ENCODE measurements at places on chromosomes 2 and 18.

- peak; percentile 71 for DNase-seq
Measured at GRCh38 chr18:67417864-67418523, 98.5 kb downstream of the DSEL start.

- no peak for DNase-seq
Measured at GRCh38 chr2:36451512-36451911, 95.9 kb downstream of the CRIM1 start.

DNA sequence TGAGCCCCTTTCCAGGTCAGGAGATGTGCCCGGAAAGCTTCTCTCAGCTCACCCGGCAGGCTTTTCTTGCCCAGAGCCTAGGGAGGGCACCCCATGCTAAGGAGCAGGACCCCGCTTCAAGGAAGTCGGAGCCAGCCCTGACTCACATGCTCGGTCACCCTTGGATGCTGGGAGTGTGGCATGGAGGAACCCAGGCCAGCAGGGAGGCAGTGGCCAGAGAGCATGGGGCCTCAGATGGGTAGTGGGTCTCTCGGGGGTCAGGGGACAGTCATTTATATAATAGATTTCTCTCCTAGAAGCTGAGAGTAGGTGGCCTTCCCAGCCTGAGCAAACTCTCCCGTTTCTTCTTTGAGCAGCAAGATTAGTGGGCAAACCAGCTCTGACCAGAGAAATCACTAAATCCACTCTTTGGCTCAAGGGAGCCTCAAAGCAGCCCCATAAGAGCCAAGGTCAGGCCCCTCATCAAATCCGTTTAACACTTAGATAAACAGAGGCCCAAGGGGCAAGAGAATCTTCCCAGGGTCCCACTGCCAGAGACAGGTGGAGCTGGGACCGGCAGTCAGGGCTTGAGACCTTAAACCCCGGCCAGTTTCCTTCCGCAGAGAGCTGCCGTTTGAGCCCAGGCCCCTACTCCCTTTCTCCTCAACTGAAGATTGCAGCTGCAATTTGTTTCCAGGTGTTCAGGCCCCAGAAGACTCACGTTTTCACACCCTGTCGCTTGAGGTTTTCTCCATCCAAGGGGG lies 113.1 kb downstream of the CYP26B1 start:
- no peak for DNase-seq

DNA sequence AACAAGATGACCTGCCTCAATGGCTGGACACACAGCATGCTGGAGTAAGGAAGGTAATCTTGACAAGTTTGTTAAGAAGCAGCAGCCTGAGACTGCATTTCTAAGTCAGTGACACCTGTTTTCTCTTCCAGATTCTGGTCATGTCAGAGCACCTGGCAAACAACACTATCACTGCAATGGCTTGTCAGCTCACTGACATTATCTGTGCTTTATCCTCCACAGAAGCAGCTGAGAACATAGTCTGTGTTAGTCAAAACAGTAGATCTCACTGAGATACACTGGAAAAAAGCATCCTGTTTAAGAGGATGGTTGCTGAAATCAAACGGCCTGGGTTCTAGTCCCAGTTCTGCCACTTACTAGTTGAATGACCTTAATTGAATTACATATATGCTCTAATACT lies 355.2 kb downstream of the RIT2 start:
- DNase-seq: no peak

DNA sequence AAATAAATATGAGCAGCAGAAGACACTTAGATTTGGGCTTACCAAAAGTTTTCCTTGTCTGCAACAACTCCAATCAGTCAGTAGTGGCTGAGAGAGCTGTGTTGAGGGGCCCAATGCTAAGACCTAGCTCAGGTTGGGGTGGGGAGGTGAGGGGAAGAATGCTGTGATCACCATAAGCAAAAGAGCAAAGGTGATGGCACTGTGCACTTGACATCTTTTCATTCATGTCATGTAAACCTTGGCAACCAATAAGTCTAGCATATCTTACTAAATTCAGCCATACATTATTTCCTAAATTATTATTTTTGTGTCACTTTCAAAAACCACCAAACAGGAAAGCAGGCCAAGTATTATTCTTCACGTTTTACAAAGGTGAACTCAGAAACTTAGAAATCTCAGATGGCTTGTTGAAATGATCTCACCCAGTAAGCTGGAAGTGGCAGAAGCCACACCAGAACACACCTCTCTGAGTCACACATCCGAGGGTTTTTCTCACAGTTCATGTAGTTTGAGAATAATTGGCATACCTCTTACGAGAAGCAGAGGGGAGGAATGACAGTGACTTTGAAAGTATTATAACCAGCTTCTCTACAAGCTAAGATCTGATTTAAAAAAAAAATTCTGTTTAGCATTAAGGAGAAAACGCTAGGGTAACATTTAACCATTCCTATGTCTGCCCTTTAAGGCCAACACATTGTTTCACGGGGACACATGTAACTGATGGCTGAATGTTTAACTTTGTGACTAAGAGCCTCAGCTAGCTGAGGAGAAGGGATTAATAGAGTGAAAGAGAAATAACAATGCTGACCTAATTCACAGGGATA lies 43.3 kb upstream of the SETBP1 start:
- DNase-seq: no peak

- DNase-seq: no peak
Measured at GRCh38 chr2:208584378-208584985, 177.9 kb downstream of the PTH2R start.

- no peak for DNase-seq
Measured at GRCh38 chr2:154240316-154240715, 368.6 kb downstream of the GALNT13 start.

DNA sequence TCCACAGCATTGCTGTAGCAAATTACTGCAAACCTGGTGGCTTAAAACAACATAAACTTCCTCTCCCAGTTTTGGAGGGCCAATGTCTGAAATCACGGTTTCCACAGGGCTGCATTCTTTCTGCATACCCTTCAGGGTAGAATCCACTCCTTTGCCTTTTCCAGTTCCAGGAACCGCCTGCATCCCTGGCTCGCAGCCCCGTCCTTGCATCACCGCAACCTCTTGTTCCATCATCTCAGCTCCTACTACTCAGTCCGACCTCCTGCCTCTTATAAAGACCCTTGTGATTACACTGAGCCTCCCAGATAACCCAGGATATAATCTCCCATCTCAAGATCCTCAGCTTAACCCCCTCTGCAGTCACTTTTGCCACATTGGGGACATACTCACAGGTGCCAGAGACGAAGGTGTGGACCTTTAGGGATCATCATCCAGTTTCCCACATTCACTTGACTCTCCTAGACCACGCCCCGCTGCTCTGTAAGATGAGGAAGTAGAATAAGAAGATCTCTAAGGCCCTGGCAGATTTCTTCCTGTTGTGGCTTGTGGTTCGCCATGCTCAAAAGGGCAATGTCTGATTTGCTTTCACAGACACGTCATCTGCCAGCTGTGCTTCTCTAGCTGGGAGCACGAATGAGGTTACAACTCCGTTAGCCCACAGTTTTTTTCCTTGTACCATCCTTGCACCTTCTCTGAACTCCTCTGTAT lies 103.6 kb upstream of the AGAP1 start:
- DNase-seq: peak; percentile 55

- DNase-seq: no peak
Measured at GRCh38 chr2:124035001-124035400, 9.9 kb downstream of the CNTNAP5 start.

- no peak for DNase-seq
Measured at GRCh38 chr2:18763338-18763737, 174.0 kb upstream of the NT5C1B start.

GRCh38 chr18:35485852-35486251 lies 11.9 kb downstream of the INO80C start:
- DNase-seq: no peak

- no peak for DNase-seq
Measured at GRCh38 chr18:12038082-12038638, 55.5 kb upstream of the ANKRD62 start.

GRCh38 chr2:135999899-136000298 lies 14.5 kb upstream of the DARS1 start:
- no peak for DNase-seq

DNA sequence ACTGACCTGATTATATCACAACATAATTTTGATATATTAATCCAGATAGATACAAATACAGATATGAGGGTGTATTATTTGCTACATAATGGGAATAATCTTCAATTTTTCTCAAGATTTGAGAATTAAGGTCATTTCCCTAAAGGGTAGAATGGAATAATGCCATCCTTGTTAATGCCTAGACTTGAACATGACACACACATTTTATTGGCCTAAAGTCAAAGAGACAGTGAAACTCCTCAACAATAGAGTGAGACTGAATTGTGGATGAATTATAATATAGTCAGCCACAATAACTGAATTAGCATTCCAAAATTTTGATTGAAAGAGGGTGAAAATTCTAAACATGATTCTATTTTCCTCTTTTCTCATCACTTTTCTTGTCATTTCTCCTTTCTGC lies 506.0 kb upstream of the CDH2 start:
- DNase-seq: no peak

DNA sequence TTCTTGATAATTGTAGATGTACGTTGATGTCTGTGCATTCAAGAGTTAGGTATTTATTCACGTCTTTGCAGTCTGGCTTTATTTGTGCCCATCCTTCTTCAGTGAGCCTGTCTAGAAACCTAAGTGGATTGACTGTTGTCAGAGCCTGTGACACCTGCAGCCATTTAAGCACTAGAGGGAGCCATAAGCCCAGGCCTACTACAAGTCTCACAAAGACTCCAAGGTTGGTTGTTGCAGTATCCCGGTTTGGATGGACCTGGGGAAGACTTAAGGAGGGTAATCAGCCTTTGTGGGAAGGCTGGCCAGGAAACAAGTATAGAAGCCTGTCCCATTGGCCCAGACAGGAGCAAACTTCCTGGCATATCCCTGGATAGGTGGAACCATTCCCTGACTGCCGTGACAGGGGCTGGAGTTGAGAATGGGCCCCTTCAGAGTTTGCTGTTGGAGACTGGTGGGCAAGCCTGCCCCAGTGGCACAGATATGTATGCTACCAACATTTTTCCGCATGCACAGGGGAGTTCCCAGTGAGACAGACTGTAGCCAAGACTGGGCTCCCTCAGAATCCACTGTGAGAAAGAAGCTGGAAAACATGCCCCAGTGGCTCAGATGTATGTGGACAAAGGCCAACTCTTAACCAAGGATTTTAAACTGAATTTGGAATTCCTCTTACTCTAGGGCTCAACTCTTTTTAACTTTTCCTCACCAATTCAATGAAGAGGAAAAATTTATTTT lies 9.3 kb upstream of the LRRC30 start:
- DNase-seq: peak; percentile 32

DNA sequence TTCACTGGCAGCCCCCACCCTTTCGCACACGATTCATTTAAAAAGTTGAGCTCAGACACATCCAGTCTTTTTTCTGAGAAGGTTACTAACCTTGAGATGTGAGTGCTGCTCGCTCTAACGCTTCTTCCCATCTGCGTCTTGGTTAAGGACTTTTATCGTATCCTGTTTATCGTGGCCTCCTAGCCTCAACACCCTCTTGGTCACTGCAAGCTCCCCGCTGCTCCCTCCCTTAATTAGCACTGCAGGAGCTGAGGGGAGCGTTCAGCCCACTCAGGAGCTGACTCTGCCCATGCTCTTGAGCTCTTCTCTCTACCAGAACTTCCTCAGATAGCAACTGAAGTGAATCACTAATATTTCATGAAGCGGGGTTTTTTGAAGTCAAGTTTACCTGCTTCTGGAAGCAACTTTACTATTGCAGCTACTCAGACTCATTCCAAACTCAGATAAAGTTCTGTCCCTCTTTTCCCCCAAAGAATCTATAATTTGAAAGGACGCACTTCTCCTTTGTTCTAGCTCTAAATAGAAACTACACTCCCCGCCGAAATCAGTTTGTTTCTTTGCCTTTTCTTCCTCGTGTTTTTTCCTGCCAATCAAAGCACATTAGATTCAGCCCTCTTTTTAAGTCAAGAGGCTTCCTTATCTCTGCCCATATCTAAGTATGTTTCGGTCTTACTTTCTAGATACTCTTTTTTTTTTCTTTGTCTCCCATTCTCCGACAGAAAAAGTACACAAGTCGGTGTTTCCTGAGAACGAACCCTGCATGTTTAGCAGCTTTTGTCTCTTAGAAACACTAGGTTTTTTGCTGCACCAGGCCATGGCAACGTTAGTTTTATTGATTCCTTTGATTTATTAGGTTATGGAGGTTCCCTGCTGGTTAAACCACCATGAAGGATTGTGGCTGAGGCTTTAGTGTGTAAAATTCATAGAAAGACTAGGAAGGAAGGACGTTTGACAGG lies 9.3 kb upstream of the CD226 start:
- no peak for DNase-seq

- no peak for DNase-seq
Measured at GRCh38 chr2:67760995-67761394, 301.8 kb downstream of the C1D start.

DNA sequence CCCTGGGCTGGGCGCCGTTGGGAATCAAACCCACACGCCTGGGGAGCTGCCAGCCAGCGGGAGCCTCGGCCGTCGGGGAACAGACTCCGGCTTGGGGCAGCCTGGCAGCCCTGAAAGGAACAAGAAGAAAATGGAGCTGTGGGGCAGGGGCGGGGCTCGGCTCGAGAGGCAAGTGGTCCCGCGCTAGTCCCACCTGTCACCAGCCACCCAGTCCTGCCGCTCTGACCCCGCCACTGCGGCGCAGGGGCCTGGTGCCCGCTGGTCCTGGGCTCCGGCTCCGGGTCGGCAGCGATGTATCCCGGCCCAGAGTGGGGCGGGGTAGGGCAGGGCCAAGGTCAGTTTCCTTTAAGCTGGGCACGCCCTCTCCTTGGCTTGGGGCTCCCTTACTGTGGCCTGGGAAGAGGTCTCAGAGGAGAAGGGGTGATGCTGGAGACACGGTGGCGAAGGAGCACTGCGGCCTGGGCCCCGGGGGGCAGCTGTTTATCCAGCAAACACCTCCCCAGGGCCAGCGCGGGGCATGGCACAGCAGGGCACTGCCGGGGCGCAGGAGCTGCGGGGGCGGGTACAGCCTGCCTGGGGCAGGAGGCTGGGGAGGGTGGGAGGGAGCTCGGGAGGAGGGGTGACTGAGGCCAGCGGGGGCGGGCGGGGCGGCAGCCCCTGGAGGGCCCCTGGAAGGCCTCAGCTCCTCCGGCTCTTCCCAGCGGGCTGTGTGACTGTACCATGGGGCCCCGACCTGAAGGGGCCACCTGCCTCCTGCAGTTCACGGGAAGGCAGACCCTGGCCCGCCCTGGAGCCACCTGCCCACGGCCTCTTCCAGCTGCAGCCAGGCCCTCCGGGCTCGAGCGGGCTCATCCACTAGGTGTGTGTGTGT lies 15.6 kb downstream of the ODC1 start:
- no peak for DNase-seq

- DNase-seq: no peak
Measured at GRCh38 chr2:62270728-62271127, 74.8 kb downstream of the B3GNT2 start.

- DNase-seq: no peak
Measured at GRCh38 chr2:68387408-68388350, 22.6 kb downstream of the PLEK start.

DNA sequence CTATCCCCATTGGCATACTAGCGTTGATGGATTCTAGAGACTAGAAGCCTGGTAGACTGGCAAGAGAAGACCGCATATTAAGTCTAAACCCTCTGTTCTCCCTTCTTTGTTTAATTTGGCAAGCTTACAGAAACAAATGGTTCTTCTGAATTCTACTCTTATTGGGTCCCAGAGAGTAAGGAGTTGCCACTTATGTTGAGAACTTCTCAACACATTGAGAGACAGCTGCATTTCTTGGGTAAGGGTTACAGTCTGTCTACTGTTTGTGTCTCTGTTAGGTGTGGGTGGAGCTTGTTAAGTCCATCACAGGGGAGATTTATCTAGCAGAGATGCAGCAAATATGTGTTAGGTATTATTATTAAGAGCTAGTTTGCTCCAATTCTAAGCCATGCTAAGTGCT lies 435.8 kb upstream of the MEIS1 start:
- no peak for DNase-seq

GRCh38 chr18:33421225-33421624 lies 19.3 kb downstream of the CCDC178 start:
- no peak for DNase-seq

GRCh38 chr2:196681510-196681909 lies 42.0 kb downstream of the CCDC150 start:
- DNase-seq: no peak

Measured in stromal cell of bone marrow (primary cell).